ENCODE measurements at places on chromosomes 1 and 21. TPM values are rescaled to one million over a fixed set of nuclear protein-coding genes. Genes with fewer than 3 reads are reported as not detected.
A peak's percentile ranks its signal among the peaks of the same experiment; 100 is the strongest.

Gene MYOC
- total RNA-seq = 8.3 TPM

DNA sequence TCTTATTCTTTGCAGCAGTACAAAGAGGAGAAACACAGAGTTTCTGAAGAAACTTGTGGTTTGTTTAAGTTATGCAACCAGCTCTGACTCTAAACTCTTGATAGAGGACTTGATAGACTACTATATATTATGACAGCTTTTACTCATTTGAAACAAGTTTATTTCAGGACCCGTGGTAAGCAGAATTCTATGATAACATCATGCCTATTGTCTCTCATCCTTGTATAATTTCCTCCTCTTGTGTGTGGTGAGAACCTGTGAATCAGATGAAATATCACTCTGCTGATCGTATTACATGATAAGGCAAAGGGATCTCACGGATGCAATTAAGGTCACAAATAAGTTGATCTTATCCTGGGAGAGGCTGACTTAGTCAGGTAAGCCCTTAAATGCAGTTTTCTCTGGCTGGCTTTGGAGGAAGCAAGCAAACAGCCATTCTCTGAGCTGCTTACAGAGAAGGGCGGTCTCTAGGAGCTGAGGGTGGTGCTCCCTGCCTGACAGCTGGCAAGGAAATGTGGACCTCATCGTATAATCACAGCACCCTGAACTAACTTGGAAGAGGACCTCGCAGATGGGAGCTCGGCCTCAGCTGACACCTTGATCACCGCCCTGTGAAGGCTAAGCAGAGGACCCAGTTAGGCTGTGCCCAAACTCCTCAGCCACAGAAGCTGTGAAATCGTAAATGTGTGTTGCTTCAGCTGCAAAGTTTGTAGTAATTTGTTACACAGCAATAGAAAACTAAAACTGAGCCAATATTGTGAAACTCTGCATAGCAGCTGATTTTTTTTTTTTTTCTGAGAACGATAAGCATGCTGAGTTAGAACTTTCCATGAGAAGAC is 151.1 kb upstream of the DPT start:
- peak; percentile 37 for DNase-seq

Gene SPEN
- total RNA-seq = 20.5 TPM

DNA sequence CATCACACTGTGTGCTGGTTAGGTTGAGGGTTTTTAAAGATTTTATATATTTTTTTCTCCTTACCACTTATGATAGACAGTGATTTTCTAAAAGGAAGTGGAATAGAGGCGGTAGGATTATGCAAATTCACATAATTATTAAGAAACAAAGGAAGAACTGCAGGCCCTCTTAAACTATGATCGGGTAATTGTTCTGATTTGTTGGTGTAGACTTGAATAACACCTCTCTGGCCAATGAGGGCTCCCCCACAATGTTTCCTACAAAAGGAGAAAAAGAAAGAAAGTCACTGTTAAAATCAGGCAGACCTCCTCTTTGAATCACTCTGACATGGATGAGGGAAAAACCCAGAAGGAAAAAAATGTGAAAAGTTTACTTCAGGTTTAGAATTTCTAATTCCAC is 241.6 kb downstream of the RPS6KC1 start:
- no peak for DNase-seq

Gene KDF1
- total RNA-seq = 0.37 TPM

- no peak for DNase-seq
Measured at GRCh38 chr1:58395355-58395754, 151.2 kb downstream of the OMA1 start.

DNA sequence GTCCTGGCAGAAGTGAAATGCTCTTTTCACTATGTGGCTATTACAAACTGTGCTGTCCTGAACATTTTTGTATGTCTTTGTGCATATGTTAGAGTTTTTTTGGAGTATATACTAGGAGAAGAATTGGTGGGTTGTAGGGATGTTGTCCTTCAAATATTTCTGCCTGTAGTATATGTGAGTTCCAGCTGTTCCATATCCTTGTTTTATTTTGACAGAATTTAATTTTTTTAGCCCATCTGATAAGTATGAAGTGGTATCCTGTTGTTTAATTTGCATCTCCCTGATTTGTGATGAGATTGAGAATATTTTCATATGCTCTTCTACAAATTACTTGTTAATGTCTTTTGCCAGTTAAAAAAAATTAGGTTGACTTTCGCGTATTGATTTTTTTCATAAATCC is 34.3 kb downstream of the NEK7 start:
- DNase-seq = no peak

- DNase-seq = no peak
Measured at GRCh38 chr1:56803561-56804156, 15.5 kb downstream of the FYB2 start.

DNA sequence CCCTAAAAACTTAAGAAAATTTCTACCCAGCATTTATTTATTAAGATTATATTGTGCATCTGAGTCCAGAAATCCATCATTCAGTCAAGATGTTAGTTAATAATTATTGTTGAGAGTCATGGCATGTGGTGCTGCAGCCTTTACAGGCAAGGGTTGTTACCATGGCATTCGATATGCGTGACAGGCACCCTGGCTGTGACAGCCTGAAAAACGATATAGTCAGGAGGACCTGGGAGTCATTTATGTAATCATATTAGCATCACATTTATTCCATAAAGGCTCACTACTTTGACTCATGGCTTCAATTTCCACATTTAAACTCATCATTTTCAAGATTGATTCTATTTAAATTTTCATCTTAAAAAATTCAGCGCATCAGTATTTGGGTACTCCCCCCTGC is 68.0 kb downstream of the CACHD1 start:
- DNase-seq = no peak

Gene FASLG
- total RNA-seq = 0.12 TPM

Gene SH2D5
- not detected for total RNA-seq

DNA sequence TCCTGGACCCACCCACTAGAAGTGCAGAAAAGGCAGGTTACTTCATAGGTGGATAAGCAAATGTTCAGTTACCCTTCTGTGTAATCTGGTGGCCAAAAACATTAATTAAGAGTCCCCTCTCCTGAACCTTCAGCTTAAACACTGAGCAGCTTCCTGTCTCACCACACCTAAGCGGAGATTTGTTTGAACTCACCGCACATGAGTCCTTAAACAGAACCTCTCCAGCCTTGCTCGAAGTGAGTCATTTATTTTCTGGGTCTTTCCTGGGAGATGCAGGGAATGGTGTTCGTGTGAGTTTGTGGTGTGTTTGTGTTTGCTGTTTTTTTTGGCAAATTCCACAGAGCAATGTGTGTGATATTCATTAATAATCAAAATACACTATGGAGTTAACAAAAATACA is 7.6 kb upstream of the FNBP1L start:
- no peak for DNase-seq

Gene LGR6
- 2.9 TPM for total RNA-seq

DNA sequence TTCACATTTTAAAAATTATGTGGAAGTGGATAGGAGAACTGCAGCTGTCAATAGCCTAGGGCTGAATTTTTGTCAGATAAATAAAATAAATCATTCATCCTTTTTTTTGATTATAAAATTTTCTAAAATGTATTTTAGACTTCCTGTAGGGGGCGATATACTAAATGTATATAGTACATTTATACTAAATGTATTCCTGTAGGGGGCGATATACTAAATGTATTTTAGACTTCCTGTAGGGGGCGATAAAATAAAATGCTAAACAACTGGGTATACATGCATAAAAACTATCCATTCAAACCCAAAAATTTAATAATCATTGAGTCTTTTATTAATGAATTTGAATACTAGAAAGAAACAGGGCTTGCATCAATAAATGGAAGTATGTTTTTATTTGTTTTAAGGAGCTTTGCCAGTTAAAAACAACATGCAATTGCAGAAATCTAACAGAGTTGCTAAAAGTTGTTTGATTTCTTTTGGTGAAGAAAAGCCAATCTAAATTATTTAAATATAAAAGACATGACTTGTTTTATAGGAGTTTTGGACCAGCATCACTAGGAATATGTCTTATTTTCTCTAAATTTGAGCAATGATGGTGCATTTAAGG is 31.4 kb downstream of the CLCA1 start:
- no peak for DNase-seq

DNA sequence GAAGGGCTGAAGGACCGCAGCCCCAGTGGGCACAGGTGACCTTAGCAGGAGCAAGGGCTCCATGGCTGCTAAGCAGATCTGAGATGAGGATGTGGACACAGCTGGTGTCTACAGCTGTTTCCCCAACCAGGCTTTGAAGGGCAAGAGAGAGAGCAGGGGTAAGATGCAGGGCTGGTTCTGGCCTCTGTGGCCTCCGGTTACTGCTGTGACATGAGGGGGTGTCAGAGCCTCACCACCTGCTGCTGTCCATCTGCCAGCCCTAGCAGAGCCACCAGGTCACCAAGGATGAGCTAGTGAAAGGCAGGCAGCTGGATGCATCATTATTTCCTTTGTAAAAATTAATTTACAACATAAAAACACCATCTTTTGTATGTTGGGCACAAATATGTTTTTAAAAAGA is 33.4 kb downstream of the OBSCN start:
- DNase-seq = no peak

GRCh38 chr1:89669441-89669840 is 36.5 kb downstream of the LRRC8C start:
- no peak for DNase-seq

DNA sequence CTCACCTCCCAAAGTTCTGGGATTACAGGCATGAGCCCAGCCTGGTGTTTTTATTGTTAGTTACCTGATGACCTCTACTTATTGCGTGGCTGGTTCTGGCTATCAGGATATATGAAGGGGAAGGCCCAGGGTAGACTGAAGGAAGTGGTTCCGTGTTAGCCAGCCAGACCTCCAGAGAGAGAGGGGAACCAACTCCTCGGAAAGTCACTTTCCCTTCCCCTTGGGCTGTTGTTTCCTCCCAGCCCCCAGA is 2.5 kb upstream of the RCSD1 start:
- DNase-seq = no peak

Gene PADI2
- 1.1 TPM for total RNA-seq

DNA sequence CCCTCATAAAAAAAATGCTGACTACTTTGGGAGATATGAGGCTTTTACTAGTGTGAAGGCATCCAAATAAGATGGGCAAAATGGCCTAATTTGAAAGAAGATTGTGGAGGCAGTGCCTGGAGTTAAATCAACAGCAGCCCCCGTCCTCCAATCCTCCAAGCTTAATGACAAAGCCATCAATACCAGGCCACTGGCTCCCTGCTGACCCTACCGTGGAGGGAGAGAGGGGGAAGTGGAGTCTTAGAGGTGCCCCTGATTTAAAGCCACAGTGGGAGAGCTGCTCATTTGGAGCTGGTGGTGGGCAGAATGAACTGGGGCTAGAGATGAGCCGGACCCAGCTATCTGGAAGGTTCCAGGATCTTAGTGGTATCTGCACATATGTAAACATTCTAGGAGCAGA is 24.3 kb upstream of the KNCN start:
- DNase-seq = no peak

Gene HCRTR1
- 0.67 TPM for total RNA-seq

Gene CD164L2
- not detected for total RNA-seq

GRCh38 chr1:26607186-26607585 is 77.6 kb downstream of the RPS6KA1 start:
- no peak for DNase-seq

DNA sequence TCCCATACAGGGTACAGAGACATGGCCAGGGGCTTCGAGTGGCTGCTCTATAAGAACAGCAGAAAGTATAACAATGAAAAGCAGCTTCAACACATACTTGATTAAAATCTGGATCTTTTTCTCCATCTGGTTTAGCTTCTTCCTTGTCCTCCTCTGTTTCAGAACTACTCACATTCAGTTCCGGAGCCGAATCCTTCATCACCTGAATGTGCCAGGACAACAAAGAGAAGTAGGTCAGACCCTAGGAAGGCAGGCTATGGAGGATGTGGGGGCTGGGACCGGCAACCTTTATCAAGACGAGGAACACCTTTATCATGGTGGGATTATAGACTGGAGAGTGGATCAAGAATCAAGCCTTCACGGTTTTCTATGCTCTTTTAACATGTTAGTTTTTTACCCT is 32.2 kb upstream of the RAP1GAP start:
- DNase-seq = no peak

Gene RAP1GAP
- total RNA-seq = 3.4 TPM

DNA sequence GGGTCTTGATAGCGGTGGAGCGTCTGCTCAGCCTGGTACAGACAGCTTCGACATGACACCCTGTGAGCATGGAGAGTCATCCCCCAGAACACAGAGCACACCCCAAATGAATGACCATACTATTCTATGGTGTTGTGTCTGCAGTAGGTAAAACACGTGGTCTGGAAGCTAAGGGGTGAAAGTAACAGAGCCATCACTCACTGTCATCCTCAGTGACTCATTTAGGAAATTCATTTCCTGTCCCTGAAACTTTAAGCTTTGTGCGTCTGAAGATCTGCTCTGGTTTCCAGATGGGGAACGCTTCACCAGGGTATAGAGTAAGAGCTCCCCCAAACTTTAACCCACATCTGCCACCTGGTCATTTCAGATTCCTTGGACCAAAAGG is 94.8 kb upstream of the DISP3 start:
- DNase-seq = no peak

Gene LAMC2
- 3.7 TPM for total RNA-seq

Gene TMPRSS15
- not detected for total RNA-seq

Gene TNFRSF18
- 0.32 TPM for total RNA-seq

DNA sequence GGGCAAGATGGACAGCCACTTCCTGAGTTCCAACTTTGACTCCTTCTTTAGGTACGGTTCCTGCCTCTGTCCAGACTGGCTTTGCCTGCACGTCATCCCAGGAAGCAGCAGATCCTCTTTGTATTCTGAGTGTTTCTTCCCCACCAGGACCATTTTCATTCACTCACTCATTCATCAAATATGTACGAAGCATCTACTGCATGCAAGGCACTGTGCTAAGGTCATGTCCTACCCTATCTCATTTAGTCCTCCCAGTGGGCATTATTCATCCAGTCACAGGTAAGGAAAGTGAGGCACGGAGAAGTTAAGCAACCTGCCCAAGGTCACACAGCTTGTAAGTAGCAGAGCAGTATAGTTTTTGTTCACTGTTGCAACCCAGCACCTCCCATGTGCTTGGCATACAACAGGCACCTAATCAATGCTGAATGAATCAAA is 13.9 kb downstream of the CRYBG2 start:
- no peak for DNase-seq
